ENCODE measurements at places on chromosomes 6 and 20.

- no peak for DNase-seq
These were observed 16.9 kb upstream of the MOCS1 start for GRCh38 chr6:39951191-39951590.

DNA sequence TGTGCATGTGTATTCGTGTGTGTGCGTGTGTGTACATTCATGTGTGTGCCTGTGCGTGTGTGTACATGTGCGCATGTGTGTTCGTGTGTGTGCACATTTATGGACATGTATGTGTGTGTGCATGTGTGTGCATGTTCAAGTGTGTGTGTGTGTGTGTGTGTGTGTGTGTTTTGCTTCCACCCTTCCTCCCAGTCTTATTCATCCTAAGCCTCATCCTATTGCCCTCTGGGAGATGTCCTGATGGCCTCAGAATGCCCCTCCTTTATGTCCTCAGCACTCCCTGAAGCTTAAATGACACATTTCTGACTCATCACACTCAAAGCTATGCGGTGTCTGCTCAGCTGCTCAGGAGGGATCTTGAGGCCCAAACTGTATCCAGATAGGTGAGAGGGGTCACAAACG, 76.6 kb upstream of the CCDC167 start:
- peak; percentile 54 for DNase-seq

GRCh38 chr6:5531853-5532375, 270.6 kb downstream of the FARS2 start:
- DNase-seq = no peak

GRCh38 chr6:129890164-129890563, 29.0 kb upstream of the TMEM244 start:
- no peak for DNase-seq

DNA sequence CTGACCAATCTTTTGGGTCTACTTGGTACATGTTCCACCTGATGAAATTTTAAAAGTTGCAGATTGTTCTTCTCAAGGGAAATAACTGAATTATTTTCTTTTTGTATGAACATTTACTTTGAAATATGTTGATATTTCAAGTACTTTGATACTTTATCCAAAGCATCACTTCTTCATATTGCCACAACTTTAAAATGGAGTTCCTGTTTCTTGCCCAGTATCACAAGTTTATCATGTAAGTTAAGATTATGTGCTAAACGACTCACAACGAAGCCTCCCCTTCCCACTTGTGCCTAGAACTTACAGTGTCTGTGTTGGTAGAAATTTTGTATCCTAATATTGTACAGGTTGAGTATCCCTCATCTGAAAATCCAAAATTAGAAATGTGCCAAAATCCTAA, 108.4 kb downstream of the ARID1B start:
- DNase-seq = peak; percentile 43
